ENCODE measurements at places on chromosomes 7 and 10.
A peak's percentile ranks its signal among the peaks of the same experiment; 100 is the strongest.

GRCh38 chr7:110977127-110977737 lies 113.7 kb upstream of the LRRN3 start:
- DNase-seq: no peak

GRCh38 chr7:104664648-104665047 lies 336.2 kb downstream of the LHFPL3 start:
- no peak for DNase-seq

GRCh38 chr7:80548840-80549530 lies 37.1 kb upstream of the GNAT3 start:
- DNase-seq: no peak

DNA sequence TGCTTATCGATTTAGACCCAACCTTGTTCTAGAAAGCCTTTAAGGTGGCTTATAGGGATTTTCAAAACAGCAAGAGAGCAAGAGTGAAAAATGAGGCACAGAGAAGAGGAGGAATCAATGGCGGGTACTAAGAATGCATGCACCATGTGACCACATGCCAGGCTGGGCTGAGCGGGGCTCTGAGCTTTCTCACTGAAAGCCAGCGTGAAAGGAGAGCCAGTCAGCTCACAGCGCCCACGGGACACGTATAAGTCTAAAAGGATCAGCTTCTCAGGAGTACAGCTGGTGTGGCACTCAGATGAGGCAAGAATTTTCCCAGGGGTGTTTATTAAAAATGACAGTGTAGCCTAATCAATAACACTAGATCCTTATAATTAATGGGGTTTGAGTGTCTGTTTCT lies 114.3 kb downstream of the SLIT1 start:
- no peak for DNase-seq

DNA sequence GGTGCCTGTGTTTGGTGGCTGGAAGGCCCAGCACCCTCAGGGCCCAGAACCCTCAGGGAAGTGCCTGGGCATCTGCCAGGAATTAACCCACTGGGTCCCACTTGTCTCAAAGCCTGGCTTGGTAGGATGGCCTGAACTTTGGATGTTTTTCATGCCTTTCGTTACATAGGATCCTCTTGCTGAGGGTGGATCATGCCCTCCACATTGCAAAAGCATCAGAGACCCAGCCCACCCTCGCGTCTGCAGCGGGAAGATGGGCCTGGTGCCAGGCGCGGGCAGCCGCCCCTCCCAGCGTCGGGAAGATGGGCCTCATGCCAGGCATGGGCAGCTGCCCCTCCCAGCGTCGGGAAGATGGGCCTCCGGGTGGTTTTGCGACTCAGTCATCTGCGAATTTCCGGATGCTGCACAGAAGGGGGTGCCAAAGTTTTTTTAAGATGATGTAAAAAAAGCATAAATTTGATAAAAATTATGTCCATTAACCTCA lies 51.9 kb upstream of the PRKAR1B start:
- no peak for DNase-seq

DNA sequence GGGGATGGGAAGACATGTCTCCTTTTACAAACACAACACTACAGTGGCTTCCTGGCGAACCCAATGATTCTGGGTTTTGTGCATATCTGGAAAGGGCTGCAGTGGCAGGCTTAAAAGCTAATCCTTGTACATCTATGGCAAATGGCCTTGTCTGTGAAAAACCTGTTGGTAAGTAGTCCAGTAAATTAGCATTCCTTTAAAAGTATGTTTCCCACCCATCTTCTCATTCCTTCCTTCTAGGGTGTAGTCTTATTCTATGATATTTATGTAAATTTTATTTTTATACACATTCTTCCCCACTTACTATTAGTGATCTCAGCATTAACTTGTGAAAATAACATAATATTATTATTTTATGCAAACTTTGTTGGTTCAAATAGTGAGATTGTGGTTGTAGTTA lies 206.9 kb downstream of the ATRNL1 start:
- DNase-seq: no peak

DNA sequence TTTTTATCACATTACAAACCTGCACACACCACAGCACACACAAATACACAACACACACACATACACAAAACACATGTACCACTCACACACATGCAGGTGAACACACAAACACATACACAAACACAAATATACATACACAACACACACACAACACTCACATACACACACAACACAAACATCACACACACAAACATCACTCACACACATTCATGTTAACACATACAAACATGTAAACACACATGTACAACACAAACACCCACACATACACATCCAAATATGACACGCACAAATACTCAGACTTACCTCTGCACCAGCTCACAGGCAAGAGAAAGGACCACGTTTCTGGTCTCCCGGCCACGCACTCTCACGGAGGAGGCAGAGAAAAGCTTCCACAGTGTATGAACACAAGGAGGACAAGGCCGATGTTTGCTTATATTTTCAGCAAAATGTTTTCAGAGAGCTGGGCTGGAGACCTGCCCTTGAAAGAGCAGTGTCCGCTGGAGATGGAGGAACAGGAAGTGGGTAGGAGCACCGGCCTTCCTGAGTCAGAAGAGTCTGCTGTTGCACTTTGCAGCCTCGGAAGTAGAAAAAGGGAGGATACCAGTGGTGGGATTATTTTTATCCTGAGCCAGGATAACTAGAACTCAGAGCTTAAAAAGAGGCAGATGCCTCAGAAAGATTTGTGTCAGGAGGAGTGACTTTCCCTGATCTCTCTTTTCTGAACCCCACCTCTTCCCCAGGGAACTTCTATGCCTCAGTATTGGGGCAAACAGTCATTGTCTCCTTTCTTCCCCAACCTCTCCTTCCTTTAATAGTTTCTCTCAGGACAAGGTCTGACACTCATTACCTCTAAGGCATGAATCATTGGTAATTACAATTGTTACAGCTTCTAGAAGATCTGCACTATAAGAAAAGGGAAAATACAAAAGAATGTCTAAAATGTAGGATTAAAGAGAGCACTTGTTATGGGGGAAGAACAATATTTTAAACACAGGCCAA lies at the start of gene GIMAP6:
GIMAP6 (minus strand) TSS at position 520 of the 999 bp plus-strand sequence. CDS start 2,243 bp downstream, outside the sequence.
- peak; percentile 16 for DNase-seq

DNA sequence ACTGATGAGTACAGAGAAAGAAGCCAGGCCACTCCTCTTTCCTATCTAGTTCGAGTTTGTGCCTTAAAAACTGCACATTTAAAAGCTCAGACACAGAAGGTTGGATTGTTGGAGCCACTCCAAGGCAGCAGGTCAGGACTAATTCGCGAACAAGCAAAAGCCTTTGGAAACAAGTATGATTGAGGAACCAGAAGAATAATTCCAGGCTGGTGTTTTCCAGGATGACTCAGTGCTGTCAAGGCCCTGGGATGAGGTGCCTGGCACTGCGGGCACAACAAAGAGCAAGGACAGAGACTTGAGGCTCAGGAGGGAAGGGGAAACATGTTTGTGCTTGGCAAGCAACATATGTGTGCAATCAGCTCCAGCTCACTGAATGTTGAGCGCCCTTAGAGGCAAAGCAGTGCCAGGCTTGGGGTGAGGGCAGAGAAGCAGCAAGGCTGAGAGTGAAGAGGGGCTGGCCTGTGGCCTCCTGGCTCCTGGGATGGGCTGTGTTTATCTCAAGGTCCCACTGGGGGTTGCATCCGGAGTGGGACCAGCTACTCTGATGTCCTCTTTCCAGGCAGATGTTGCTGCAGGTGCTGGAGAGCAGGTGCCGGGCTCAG lies 44.1 kb downstream of the VSTM4 start:
- no peak for DNase-seq

- no peak for DNase-seq
Observed at GRCh38 chr10:78910886-78911285, 157.9 kb upstream of the ZMIZ1 start.

- no peak for DNase-seq
Observed at GRCh38 chr7:1100834-1101562, 13.1 kb downstream of the GPER1 start.

DNA sequence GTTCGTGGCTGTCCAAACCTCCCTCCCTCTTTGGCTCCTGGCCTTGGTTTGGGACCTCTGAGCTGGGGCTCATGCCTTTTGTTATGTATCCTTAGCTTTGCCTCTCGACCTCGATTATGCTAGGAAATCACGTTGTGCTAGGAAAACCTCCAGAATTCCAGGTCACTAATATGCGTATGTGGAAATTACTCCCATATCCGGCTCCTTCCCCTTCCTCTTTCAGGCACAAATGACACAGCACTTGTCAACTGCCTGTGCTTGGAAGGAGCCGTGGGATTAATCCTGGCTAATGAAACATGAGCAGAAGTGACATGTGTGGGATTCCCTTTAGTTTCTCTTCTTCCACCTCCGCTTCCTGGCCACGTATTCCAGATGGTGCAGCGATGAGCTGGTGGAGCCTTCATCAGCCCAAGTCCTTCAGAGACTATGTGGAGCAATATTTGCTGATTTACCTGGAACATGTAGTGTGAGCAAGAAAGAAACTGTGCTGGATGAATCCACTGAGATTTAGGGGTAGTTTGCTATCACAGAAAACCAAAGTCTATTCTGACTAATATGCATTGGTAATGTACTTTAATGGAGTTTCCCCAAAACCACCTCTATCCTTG lies 149.2 kb downstream of the REEP3 start:
- DNase-seq: no peak

DNA sequence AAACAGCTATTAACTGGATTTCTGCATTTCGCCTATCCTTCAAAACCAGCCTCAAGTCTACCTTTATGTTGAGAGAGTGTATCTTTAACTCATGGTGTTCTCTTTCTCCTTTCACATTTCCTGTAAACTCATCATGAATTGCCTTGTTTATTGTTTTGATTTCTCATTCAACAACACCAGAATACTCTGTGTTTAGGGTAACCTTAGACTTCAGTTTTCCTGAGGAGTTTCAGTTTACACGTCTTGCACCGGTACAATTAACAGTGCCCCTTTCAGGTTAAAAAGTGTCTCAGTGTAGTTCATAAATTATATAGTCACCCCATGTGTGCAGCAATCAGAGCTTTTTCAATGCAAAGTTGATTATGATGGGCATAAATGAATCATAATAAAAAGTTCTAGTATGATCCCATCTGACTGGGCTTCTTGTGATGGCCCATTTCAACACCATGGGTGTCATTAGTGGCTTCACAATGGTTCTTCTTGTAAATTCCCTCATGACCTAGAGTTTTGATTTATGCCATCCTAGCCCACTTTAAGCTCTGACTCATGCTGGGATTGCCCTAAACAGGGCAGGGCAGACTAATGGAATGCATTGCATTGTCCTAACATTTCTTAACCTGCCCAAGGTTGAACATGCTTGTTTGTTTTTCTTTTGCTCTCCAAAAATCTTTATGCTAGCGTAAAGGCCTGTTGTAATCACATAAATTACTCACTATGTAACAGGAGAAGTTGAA lies 22.0 kb downstream of the ITGB8 start:
- no peak for DNase-seq

- no peak for DNase-seq
Observed at GRCh38 chr7:151056666-151057505, 811 bp downstream of the CDK5 start.

DNA sequence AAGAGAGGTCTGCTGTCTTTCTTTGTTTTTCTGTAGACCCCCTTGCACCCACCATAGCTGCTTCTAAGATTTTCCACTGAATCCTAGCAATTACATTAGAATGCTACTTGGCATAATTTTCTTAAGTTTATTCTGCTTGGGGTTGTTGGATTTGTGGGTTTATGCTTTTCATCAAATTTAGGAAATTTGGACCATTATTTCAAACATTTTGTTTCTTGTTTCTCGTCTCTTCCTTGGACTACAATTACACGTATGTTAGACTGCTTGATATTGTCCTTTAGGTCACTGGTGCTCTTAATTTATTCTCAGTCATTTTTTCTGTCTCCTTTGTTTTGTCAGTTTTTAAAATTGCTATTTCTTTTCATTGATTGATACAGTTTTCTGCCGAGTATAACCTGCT lies 65.8 kb downstream of the FANK1 start:
- DNase-seq: no peak

DNA sequence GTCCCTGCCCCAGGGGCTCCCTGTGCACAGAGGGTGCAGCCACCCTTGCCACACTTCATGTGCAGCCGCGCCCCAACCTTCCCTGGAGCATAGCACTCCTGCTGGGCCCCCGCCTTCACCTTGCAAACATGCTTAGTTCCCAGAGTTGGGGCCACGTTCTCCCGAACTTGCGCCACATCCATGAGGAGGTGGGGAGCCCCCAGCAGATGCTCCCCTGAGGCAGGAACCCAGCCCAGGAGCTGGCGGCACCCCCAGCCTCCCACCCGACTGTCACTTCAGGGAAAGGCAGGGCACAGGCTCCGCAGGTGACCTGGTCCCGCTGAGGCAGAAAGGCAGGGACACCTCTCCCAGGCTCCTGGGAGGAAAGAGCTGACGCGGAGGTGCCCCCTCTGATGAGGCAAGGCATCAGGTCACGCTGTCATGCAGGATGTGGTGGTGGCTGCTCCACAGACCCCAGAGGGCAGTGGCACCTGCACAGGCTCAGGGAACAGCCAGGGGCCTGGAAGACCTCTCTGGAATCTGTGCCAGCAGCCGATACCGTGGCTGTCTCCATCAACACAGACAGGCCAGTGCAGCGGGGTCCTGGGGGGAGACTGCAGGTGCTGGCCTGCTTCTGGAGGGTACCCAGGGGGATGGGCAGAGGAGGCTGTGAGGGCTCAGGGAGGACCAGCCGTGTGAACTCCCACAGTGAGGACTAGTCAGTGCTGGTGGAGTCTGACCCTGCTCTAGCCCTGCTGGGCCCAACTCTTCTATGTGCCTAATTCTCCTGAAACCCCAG lies 221.3 kb downstream of the MAD1L1 start:
- DNase-seq: no peak

DNA sequence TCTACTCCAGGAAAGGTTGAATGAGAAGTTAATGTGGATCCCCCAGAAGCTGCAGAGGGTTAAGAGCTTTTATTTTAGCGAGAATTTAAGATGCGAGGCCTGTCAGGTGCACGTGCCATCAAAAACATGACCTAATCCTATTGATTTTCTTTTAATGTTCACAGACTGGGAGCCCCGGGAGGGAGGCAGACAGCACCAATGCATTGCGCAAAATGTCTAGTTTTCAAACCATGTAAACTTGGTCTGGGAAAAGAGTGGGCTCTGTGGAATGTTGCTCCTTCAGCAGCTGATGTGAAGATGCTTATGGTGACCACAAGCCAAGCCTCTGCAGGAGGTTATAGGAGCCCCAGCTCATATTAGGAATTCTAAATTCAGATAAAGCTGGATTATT lies 172.0 kb upstream of the ITGB1 start:
- DNase-seq: no peak

GRCh38 chr7:22572937-22573336 lies 72.9 kb upstream of the STEAP1B start:
- no peak for DNase-seq

- no peak for DNase-seq
Observed at GRCh38 chr7:36272211-36272566, 117.5 kb upstream of the ANLN start.
